HFF-Myc (cell line): ENCODE measurements at places on chromosomes 3 and 15.

GRCh38 chr15:35698966-35699575 is 153.1 kb upstream of the DPH6 start:
- no peak for DNase-seq

- no peak for DNase-seq
Observed at GRCh38 chr15:35281515-35281914, 196.4 kb upstream of the NANOGP8 start.

DNA sequence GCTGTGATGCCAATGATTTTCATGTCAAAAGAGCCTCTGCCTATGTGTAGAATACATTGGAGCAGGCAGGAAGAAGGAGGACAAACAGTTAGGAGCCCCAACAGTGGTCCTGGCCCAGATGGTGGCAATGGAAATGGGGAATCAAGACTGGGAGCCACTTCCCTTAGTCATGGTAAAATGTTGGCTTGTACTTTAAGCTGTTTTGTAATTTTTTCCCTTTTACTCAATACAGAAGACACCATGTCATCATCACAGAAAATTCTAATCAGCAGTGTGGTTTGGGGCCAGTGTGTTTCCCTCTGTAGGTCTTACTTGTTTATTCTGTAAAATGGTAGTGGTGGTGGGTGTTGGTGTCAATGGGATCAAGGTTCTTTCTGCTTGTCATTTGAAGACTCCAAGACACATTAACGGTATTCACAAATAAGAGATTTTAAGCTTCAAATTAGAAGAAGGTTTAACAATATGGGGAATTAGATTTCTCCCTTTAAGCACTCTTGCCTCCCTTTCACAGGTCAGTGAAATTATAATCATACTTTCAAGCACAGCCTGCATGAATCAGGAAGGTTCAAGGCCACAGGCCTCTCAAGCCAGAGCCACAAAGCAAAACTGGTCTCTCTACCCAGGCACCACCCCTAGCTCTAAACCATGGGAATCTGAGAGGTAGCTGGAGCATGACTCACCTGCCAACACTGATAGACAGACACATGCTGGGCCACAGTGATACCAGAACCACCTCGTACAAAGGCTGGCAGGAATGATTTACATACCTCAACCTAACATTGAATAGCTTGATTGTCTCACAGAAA is 24.9 kb downstream of the SIAH2 start:
- no peak for DNase-seq

GRCh38 chr3:59442046-59442445 is 392.2 kb upstream of the CFAP20DC start:
- no peak for DNase-seq

DNA sequence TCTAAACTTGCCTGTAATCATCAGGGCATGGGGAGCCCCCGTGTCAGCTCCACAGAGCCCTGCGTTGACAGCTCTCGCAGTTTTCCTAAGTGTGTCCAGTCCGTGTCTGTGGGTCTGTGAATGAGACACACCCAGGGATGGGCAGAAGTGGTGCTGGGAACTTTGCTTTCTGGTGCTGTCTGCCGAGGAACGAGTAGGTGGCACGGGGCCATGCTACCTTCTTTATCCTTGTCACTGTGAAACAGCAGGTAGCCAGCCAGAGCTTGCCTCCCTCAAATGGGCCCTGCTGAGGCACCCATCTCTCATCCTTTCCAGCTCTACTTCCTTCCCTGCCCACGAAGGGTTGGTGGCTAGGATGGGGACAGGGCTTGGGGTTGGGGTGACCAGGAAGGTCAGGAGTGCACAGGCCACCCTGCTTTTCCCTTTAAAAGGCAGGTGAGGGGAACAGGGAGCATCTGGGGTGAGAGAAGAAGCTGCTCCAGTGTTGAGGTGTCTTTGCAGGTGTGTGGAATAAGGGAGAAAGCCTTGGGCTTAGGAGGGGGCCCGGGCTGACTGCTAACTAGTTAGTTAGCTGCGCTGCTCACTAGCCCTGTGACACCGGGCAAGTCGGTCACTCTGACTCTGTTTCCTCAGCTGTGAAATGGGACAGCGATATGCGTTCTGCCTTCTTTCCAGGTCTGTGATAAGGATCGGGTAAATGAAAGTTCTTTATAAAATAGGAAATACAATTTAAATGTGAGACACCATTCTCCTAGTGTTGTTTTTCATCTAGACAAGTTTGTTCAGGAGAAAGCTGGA is 27.9 kb downstream of the PDIA5 start:
- no peak for DNase-seq

- no peak for DNase-seq
Observed at GRCh38 chr3:46984591-46985459, 5.4 kb downstream of the NBEAL2 start.

DNA sequence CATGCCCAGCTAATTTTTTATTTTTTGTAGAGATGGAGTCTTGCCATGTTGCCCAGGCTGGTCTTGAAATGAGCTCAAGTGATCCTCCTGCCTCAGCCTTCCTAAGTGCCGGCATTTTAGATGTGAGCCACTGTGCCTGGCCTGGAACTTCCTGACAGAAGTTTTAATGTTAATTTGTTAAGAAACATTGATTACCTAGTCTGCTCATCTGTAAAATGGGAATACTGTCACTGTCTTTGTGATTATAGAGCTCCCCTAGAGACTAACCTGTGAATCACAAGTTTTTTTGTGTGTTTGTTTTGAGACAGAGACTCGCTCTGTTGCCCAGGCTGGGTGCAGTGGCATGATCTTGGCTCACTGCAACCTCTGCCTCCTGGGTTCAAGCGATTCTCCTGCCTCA is 4.3 kb upstream of the EIF3J start:
- DNase-seq = no peak

- DNase-seq = no peak
Observed at GRCh38 chr3:139324456-139324855, 19.4 kb upstream of the MRPS22 start.

GRCh38 chr15:65379986-65380385 is 2.2 kb upstream of the IGDCC3 start:
- DNase-seq = no peak

GRCh38 chr3:156483426-156483825 is 71.5 kb downstream of the SSR3 start:
- peak; percentile 74 for DNase-seq

DNA sequence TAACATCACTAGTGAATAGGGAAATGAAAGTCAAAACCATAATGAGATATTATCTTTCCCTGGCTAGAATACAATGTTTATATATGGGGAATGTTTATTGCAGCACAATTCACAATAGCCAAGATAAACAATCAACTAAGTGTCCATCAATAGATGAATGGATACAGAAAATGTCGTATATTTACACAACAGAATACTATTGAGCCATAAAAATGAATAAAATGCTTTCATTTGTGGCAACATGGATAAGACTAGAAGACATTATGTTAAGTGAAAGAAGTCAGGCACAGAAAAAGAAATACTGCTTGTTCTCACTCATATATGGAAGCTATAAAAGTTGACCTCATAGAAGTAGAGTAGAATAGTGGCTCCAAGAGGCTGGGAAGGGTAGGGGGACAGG is 65.2 kb downstream of the SLC9C1 start:
- DNase-seq = no peak

- DNase-seq = no peak
Observed at GRCh38 chr3:169563775-169564059, 99.8 kb downstream of the MECOM start.

GRCh38 chr3:158859362-158859761 is 57.5 kb downstream of the MFSD1 start:
- no peak for DNase-seq

DNA sequence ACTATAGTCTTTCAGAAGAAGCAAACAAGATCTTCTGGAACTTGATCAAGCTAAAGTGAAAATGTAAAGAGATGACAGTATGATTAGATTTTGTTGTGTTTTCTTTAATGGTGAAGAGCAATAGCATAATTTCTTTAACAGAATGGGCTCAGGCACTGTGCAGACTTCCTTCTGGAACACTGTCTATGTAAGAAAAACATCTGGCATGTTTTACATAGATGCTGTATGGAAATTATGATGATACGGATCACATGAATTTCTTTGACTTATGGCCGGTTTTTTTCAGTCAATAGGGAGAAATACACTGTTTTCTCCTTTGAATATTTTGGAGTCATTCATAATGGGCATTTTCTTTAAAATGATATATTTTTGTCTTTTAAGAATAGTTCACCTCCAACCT is 42.6 kb downstream of the PHLDB2 start:
- DNase-seq = no peak

DNA sequence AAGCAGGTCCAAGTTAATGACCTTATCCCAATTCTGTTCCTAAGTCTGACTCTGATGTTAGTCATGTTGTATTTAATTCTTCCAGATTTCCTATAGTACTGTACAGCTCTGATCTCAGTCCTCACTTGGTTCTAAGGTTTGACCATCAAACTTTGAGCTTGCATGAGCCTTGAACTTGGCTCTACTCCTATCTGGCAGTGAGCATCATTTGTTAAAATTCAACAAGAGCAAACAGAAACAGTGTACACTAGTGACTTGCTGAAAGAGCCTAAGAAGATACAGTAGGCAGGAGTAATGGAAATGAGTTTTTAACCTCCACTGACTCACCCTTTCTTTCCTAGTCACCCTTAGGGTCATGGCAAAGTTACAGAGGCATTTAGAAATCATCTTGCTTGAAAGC is 451.1 kb upstream of the TPRG1 start:
- no peak for DNase-seq

DNA sequence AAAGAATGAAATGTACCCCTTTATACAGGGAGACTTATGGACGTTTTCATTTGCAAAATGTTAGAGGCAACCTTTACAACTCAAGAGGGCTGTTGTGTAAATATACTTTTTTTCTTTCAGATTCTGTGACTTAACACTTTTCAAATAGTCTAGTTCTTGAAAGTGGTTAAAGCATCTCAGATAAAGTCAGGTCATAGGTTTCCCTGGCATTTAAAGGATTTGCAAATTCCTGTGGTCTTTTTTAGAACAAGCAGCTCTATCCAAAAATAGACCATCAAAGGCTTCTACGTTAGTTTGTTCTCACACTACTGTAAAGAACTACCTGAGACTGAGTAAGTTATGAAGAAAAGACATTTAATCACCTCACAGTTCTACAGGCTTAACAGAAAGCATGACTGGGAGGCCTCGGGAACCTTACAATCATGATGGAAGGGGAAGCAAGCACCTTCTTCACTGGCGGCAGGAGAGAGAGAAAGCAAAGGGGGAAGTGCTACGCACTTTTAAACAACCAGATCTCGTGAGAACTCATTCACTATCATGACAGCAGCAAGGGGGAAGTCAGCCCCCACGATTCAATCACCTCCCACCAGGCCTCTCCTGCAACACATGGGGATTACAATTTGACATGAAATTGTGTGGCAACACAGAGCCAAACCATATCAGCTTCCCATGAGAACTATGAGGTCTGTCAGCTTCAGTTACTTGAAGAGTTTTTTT is 23.3 kb upstream of the GABRR3 start:
- no peak for DNase-seq

- DNase-seq = no peak
Observed at GRCh38 chr15:60083318-60083717, 79.2 kb downstream of the FOXB1 start.

- DNase-seq = no peak
Observed at GRCh38 chr15:58453931-58454793, 22.4 kb downstream of the LIPC start.

DNA sequence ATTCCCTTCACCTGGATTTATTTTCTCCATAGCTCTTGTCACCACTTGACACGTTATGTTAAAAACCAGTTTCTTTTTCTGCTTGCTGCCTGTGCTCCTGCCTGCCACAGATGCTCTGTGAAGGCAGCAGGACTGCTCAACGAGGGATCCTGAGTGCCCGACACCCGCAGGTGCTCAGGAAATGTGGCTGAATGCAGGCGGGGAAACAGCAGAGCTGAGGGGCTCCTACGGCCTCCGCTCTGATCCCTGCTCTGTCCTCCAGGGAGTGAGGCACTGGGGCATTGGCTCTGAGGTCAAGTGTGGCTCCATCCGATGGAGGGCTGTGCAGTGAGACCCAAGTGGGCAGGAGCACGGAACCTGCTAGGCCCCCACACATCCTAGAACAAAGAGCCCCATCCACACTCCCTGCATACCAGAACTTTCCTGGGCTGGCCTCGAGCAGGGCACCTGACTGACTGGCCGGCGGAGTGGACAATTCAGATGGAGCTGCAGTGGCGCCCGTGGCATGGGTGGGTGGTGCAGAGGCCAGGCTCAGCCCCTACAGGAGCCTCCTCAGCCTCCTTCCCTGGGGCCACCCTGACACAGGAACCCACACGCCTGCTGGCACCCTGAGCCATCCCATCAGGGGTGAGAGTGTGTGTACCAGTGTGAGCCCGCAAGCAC is 27.9 kb downstream of the IQSEC1 start:
- DNase-seq = no peak

GRCh38 chr15:100500226-100500990 is 28.3 kb downstream of the CERS3 start:
- DNase-seq = no peak

- DNase-seq = no peak
Observed at GRCh38 chr3:101095693-101096430, 102.6 kb upstream of the ABI3BP start.

GRCh38 chr3:58173029-58173668 is 37.6 kb downstream of the DNASE1L3 start:
- no peak for DNase-seq

- DNase-seq = no peak
Observed at GRCh38 chr3:123389628-123389918, 59.3 kb downstream of the ADCY5 start.

DNA sequence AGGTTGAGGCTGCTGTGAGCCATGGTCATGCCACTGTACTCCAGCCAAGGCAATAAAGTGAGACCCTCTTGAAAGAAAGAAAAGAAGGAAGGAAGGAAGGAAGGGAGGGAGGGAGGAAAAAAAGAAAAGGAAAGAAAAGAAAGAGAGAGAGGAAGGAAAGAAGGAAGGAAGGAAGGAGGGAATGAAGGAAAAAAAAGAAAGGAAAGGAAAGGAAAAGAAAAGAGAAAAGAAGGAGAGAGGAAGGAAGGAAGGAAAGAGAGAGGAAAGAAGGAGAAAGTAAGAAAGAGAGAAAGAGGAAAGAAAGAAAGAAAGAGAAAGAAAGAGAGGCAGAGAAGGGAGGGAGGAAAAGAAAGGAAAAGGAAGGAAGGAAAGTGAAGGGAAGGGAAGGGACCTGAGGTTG is 20.4 kb upstream of the ACTL6A start:
- no peak for DNase-seq

DNA sequence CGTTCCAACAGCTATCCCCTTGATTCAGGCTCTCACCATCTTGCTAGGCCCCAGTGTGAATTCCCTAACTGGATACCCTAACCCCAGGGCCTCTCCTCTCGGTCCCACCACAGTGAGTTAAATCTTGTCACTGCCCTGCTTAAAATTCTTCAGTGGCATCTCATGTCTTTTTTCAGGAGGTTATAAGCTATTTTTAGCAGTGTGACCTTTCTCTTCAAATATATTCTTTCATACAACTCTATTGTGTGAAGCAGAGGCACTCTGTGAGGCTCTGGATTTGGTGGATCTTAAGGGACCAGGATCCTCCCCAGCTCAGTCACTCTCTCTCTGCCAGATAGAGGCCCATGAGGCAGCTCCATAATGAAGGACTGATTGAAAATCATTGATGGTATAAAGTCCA is 760.4 kb downstream of the NTRK3 start:
- no peak for DNase-seq

GRCh38 chr3:110567029-110567428 is 504.6 kb upstream of the NECTIN3 start:
- DNase-seq = no peak

GRCh38 chr3:163664466-163664865 is 1413.8 kb downstream of the SI start:
- no peak for DNase-seq
